CD4-positive, alpha-beta T cell (primary cell): ENCODE measurements at places on chromosomes 2 and 18. TPM values are rescaled to one million over a fixed set of nuclear protein-coding genes. Genes with fewer than 3 reads are reported as not detected.
A peak's percentile ranks its signal among the peaks of the same experiment; 100 is the strongest.

GRCh38 chr2:197514754-197515153, 1.1 kb upstream of the MOB4 start:
- peaks cover 22% of the 10 kb centered on the region for H3K4me1 ChIP-seq
- peak overlapping the region; percentile 86 for H3K27ac ChIP-seq
- H3K27me3 ChIP-seq: no peaks in the 10 kb centered on the region
- H3K4me3 ChIP-seq: peak overlapping the region; percentile 77
- DNase-seq: no peak

DNA sequence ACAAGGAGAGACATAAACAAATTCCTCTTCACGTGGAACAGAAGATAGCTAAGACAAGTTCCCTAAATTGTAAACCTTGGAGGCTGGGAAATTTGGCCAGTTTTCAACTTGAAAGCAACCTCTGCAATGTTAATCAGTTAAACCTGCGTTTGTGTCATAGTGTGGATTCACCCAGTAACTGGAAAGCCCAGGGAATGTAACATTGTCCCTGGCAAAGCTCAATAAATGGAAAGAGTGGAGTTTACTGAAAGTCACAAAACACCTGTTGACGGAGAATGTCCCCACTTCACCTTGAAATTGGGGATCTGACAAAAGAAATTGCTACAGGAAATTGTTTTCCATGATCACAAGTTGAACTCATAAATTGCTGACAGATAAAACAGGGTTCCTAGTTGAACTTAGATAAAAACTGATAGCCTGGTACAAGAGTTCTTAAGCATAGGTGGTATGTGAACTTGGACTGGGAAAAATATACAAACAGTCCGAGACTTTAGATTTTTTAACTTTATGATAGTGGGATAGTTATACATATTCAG, 15.0 kb upstream of the ME2 start:
- H3K4me1 ChIP-seq: no peaks in the 10 kb centered on the region
- DNase-seq: no peak
- no peak overlapping the region for H3K27ac ChIP-seq
- no peaks in the 10 kb centered on the region for H3K27me3 ChIP-seq
- no peaks in the 10 kb centered on the region for H3K36me3 ChIP-seq
- no peak overlapping the region for H3K4me3 ChIP-seq

The SCN3A gene
- not detected for total RNA-seq

- H3K27ac ChIP-seq: no peak overlapping the region
- no peak overlapping the region for H3K4me3 ChIP-seq
- DNase-seq: no peak
- no peaks in the 10 kb centered on the region for H3K4me1 ChIP-seq
- no peaks in the 10 kb centered on the region for H3K27me3 ChIP-seq
These were observed 203.3 kb downstream of the LRP1B start for GRCh38 chr2:141927536-141927935.

DNA sequence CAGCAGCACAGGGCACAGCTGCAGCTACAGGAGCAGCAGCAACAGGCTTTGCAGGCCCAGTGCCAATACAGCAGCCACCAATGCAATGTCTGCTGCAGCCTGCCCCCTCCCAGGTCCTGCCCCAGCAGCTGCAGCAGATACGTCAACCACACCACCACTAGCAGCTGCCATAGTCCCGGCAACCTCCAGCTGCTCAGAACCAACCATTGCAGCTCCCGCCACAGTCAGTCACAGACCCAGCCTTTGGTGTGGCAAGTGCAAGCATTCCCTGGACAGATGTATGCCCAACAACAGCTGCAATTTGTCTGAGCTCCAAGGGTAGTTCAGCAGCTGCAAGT, 53.3 kb upstream of the TUBA3E start:
- no peak overlapping the region for H3K4me3 ChIP-seq
- no peak overlapping the region for H3K27ac ChIP-seq
- no peaks in the 10 kb centered on the region for H3K36me3 ChIP-seq
- no peaks in the 10 kb centered on the region for H3K4me1 ChIP-seq
- H3K27me3 ChIP-seq: peaks cover under 1% of the 10 kb centered on the region
- DNase-seq: no peak

DNA sequence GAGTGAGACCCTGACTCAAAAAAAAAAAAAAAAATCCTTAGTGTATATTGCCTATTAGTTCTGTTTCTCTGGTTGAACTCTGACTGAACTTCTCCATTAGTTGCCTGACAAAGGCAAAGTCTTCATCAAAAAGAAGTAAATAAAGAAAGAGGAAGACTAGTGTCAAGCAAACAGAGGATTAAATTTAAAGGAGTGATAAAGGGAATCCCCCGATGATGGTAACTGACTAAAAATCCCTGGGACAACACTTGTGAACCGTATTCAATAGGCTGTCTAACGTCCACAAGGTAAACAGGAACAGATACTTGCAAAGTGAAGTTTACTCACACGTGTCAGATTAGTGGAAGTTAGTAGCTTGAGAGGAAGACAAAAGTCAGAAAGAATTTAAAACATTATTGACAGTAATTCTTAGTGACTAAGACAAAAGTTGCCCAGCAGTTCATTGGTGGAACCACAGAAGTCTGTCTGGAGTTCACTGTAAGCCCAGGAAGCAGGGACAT, 26.2 kb upstream of the SPOPL start:
- H3K4me3 ChIP-seq: no peak overlapping the region
- no peaks in the 10 kb centered on the region for H3K27me3 ChIP-seq
- DNase-seq: no peak
- H3K27ac ChIP-seq: no peak overlapping the region
- no peaks in the 10 kb centered on the region for H3K4me1 ChIP-seq

GRCh38 chr2:81644189-81644588, 1339.6 kb upstream of the LRRTM1 start:
- H3K27me3 ChIP-seq: no peaks in the 10 kb centered on the region
- DNase-seq: no peak
- H3K4me1 ChIP-seq: no peaks in the 10 kb centered on the region
- no peak overlapping the region for H3K4me3 ChIP-seq

The SP140L gene
- 55.3 TPM for total RNA-seq
